ENCODE measurements at places on chromosomes 3 and 15.

GRCh38 chr15:39030291-39031070, 465.9 kb upstream of the RASGRP1 start:
- no peak for DNase-seq

GRCh38 chr3:99720985-99721632, 82.7 kb downstream of the COL8A1 start:
- no peak for DNase-seq

GRCh38 chr3:184895350-184895749, 83.4 kb downstream of the VPS8 start:
- no peak for DNase-seq

DNA sequence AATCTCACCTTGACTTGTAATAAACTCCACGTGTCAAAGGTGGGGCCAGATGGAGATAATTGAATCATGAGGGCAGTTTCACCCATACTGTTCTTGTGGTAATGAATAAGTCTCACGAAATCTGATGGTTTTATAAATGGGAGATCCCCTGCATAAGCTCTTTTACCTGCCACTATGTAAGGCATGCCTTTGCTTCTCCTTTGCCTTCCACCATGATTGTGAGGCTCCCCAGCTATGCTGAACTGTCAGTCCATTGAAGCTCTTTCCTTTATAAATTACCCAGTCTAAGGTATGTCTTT, 45.5 kb downstream of the SUCNR1 start:
- no peak for DNase-seq

DNA sequence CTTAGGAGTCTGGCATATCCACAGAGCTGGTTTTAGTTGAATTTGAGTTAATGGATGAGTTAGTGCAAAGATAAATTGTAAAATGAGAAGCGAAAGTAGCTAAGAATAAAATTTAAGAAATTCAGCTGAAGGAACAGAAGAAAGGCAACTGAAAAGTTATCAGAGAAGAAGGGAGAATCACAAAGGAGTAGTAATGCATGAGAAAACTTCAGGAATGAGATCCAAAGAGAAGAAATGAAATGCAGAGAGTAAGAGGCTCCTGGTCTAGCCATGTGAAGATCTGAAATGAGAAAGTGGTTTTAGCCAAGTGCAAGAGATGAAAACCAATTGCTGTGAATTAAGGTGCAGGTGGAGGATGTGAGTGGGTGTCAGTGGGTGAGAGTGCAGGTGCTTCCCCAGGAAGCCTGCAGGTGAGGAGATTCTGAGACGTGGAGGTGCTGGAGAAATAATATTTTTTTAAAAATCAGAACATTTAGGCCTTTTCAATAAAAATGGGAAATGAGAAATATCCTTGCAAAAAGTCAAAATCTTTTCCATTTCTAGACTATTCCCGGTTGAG, 18.5 kb downstream of the KBTBD8 start:
- DNase-seq = no peak

DNA sequence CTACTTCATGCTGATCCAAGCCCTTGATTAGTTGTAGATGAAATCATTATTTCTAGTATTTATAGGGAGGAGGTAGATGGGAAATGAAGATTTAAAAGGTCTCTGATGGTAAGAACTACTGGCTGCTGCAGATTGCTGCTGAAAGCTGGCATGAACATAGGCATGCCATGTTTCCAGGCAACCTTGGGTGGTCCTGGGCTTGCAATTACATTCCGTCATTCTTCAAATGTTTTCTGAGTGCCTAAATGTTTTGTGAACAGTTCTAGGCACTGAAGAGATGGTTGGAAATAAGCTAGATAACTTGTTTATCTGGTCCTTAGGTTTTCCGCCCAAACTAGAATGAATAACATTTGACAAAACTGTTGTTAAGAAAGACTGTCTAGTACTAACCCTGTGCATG, 95.8 kb downstream of the KCNAB1 start:
- DNase-seq = no peak

Measured in stimulated activated CD4-positive, alpha-beta T cell treated with anti-CD3 and anti-CD28 coated beads, Interleukin-2, amount 100 ng/mL, for 24 hours (primary cell).